ENCODE measurements at places on chromosomes 1 and 21. TPM values are rescaled to one million over a fixed set of nuclear protein-coding genes. Genes with fewer than 3 reads are reported as not detected.

DNA sequence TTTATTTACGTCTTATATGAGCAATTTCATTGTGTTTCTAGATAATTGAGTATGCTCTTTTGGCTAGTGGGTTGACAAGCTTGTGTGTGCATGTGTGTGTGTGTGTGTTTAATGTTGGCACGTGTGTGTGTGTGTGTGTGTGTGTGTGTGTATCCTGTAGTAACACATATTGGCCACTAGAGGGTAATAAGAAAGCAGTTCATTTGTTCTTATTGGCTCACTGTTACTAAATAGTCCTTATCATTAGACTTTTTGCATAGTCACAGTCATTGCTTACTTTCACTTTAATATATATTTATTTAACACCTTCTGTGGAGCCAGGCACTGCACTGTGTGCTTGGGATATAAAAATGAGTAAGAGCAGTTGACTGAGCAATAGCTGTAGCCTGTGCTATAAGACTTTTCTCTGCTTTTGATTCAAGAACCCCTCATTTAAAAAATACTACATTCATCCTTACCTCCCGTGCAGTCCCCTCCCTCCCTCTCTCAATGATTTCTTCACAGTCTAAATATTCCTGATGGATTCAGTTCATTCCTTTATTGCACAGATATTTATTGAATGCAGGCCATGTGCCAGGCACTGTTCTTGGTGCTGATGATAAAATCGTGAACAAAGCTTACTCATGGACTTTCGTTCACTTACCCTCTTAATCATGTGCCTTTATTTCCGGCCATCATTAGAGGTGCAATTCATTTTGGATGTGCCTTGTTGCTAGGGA is 96.7 kb downstream of the DYRK1A start:
- peaks cover 6% of the 10 kb centered on the region for H3K4me1 ChIP-seq
- DNase-seq, result no peak
- H3K27ac ChIP-seq, result no peak overlapping the region

The CLCNKB gene
- total RNA-seq, result 1.4 TPM

DNA sequence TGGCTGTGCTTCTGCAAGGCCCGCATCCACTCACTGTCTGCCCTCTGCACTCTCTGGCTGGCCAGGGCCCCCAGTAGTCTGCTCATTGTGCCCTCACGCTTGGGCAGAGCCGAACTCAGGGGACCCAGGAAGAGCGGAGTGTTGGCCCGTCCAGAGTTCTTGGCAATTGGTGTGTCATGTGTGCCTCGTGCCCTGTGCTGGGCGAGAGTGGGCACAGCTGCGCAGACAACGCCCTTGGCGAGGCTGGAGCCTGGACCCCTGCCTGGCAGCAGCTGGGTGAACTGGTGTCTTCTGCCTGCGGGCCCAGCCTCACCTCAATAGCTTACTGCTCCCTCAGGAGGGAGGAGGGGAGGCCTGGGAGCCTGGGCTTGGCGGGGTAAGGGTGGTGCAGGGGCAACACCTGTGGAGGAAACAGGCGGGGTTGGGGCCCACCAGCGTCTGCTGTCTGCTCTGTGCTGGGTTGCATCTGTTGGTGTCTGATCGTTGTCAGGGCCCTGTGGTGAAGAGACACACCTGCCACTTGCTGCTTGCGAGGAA is 2.1 kb downstream of the GUK1 start:
- H3K27ac ChIP-seq, result no peak overlapping the region
- no peak overlapping the region for H3K4me3 ChIP-seq
- no peak for DNase-seq
- no peaks in the 10 kb centered on the region for H3K4me1 ChIP-seq

DNA sequence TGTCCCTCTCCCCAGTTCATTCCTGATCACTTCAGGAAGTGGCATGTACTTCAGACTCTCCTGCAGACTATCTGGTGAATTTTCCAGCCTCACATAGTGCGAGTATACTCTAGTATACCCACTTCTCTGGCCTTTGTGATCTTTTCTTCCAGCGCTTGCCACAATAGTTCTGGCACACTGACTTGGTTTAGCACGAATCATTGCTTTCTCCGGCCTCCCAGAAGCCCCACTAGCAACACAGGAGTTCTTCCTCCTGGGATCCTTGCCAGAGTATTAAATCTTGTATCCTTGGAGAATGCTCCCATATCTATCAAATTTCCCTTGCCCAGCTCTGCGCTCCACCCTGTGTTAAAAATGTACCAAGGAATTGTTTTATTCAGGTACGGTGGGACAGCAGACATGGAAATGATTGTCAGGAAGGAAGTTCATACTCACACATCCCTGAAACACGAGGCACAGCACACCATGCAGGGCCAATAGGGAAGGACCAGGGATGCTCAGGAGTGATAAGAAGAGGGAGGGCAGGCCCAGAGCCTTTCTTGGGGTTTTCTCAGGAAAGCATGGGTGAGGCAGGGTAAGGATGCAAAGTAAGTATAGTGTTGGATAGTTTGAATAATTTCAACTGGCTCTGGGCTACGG is 136.7 kb downstream of the ADSS2 start:
- H3K4me1 ChIP-seq, result no peaks in the 10 kb centered on the region
- H3K36me3 ChIP-seq, result no peaks in the 10 kb centered on the region
- H3K4me3 ChIP-seq, result no peak overlapping the region
- no peak overlapping the region for H3K27ac ChIP-seq
- no peak for DNase-seq

The LDLRAD2 gene
- 0.94 TPM for total RNA-seq

Data from H1 (cell line).